ENCODE measurements at places on chromosomes 12 and 14. TPM values are rescaled to one million over a fixed set of nuclear protein-coding genes. Genes with fewer than 3 reads are reported as not detected.

The JAG2 gene
- total RNA-seq = 1.6 TPM

The C12orf54 gene
- not detected for total RNA-seq

The SLC22A17 gene
- total RNA-seq = 19.0 TPM

The COQ6 gene
- total RNA-seq = 16.2 TPM

The NCAPD2 gene
- total RNA-seq = 30.4 TPM

The OR6C2 gene
- not detected for total RNA-seq

The SLC4A8 gene
- total RNA-seq = 0.08 TPM

The TBX5 gene
- 1.1 TPM for total RNA-seq

The SLC2A3 gene
- 94.7 TPM for total RNA-seq

The DBX2 gene
- not detected for total RNA-seq

The PGF gene
- 29.3 TPM for total RNA-seq

The KLHDC1 gene
- 2.9 TPM for total RNA-seq
